Thoracic aorta (tissue), 2 donors: ENCODE measurements at places on chromosomes 4 and X.
A peak's percentile ranks its signal among the peaks of the same experiment; 100 is the strongest.

GRCh38 chr4:16952896-16953630 is 54.6 kb upstream of the LDB2 start:
- no peak for DNase-seq
- H3K27me3 ChIP-seq, result no peaks in the 10 kb centered on the region
- H3K27ac ChIP-seq, result no peak overlapping the region
- peak overlapping the region; percentile 11 for H3K4me3 ChIP-seq

GRCh38 chr4:125832161-125832560 is 517.4 kb downstream of the FAT4 start:
- H3K4me3 ChIP-seq, result no peak overlapping the region
- no peaks in the 10 kb centered on the region for H3K27me3 ChIP-seq
- H3K4me1 ChIP-seq, result no peaks in the 10 kb centered on the region
- no peaks in the 10 kb centered on the region for H3K36me3 ChIP-seq
- DNase-seq, result no peak

GRCh38 chr4:123893011-123893981 is 496.7 kb downstream of the SPRY1 start:
- no peaks in the 10 kb centered on the region for H3K36me3 ChIP-seq
- peak overlapping the region; percentile 36 for H3K4me3 ChIP-seq
- no peak for DNase-seq
- no peaks in the 10 kb centered on the region for H3K27me3 ChIP-seq

GRCh38 chr4:173284463-173284862 is 49.7 kb downstream of the HMGB2 start:
- no peak overlapping the region for H3K27ac ChIP-seq
- H3K4me3 ChIP-seq, result no peak overlapping the region
- H3K36me3 ChIP-seq, result no peaks in the 10 kb centered on the region
- DNase-seq, result no peak
